ENCODE measurements at places on chromosomes 5 and 9.

GRCh38 chr9:136835162-136835931 is 6.9 kb upstream of the AJM1 start:
- DNase-seq: no peak

- no peak for DNase-seq
Observed at GRCh38 chr5:9712506-9712905, 82.4 kb upstream of the TAS2R1 start.

GRCh38 chr9:38651400-38652042 is 31.1 kb upstream of the ANKRD18A start:
- no peak for DNase-seq

GRCh38 chr9:70481471-70481870 is 67.0 kb upstream of the KLF9 start:
- no peak for DNase-seq

- DNase-seq: no peak
Observed at GRCh38 chr9:7173139-7173538, 415.4 kb downstream of the KDM4C start.

DNA sequence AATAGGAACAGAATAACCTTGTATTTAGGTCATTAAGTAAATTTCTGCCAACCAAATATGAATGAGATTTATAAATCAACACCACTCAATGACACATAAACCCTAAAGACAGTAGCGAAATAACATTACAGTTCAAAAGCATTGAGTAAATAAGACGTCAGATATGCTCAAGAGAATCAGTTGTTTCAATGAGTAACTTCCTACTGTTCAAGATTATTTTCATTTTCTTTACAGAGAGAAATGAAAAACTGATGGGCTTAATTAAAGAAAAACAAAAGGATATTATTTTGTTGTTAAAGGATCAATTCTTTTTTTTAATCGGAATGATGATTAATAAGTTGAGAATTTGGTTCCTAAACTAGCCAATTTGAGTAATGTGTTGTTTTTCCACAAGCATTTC is 150.1 kb downstream of the BNC2 start:
- DNase-seq: no peak

DNA sequence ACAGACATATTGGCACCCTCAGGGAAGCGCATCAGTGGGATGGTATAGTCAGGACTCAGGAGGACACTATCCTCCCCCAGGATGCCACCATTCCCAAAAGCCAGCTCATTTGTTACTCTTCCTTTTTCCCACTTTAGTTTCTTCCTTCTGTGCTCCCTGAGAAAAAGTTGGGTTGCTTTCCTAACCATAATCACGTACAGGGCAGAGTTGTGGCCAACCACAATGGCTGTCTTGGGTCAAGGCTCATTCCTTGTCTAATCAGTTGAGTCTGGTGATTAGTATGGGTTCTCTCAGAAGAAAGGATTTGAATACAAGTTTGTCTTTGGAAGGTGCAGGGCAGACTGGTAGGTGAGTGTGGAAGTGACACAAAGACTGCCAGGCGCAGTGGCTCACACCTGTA is 26.6 kb upstream of the ATP6V1G1 start:
- DNase-seq: no peak
